ENCODE measurements at places on chromosomes 1 and 21. TPM values are rescaled to one million over a fixed set of nuclear protein-coding genes. Genes with fewer than 3 reads are reported as not detected.

AQP10 gene
- total RNA-seq, result 0.14 TPM

ENO1 gene
- 270 TPM for total RNA-seq

UBE2G2 gene
- 35.1 TPM for total RNA-seq

CLDN17 gene
- not detected for total RNA-seq

AXDND1 gene
- 0.25 TPM for total RNA-seq

OR14I1 gene
- not detected for total RNA-seq

LMX1A gene
- total RNA-seq, result 0.05 TPM

Data from liver (tissue), 10 donors.